Activated T-helper 9 cell treated with anti-CD3 and anti-CD28 coated beads, Interleukin-2, amount 50 U/mL, for 16 hours (primary cell): ENCODE measurements at places on chromosomes 5 and 9.
A peak's percentile ranks its signal among the peaks of the same experiment; 100 is the strongest.

DNA sequence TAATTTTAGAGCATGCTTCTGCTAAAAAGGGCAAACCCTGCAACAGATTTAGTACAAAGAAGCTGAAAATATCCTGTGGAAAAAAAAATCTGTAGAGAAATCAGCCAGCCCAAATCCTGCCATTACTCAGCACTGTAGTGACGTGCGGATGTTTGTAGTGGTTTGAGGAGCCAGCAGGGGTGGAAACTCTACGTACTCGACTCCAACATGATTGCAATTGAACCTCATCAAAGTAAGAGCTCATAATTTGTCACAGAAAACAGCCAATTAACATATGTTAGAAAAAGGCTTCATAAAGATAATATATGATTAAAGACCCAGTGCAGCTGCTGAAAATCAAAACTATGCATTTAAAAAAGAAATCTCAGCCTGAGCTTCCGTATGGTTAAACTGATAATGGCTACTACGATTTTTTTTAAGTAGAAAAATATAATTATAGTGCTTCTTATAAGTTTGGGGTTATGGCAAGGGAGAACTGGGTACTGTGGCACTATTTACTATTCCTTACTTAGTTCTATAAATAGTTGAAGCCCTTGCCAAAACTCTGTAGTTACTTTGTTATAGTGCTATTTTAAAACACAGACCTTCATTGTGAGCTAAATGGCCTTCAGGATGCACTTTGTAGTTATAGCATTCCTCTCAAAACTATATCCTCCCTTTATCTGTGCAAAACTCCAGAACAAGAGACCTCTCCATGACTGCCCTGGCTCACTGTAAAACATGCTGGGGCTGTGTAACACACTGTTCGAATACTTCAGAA is 49.4 kb downstream of the MEF2C start:
- DNase-seq: no peak

DNA sequence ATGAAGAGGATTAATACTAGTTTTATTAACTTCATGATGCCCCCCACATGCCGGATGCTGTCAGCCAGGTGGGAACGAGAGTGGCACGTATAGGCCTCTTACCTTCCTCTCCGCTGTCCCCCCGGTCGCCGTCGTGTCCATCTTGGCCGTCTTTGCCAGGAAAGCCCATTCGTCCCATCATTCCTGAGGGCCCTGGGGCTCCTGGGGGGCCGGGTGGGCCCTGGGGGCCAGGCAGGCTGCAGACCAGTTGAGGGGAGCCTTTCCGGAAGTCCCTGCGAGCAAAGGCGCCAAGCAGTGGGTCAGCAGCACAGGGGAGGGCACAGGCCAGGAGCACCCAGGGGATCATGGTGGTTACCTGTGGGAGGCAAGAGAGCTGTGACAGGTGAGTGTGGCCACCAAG is 15.8 kb downstream of the C1QTNF2 start:
- no peak for DNase-seq

DNA sequence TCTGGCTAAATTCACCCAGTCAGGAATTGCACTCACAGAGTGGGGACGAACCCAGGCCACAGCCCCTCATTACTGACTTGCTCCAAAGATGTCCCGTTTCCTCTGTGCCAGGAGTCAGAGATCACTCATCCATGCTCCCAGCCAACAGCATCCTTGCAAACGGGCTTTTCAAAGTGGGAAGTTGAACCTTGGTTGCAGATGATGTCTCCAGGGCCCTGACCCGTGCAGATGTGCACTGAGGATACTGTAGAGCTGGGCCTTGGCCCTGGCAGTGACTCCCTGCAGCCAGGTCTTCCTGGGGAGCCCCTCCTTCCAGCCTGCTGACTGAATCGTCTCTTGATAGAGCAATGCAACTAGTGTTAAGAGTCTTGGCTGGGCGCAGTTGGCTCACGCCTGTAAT is 22.3 kb downstream of the TCF7 start:
- no peak for DNase-seq

GRCh38 chr5:151101746-151102145 is 20.9 kb upstream of the TNIP1 start:
- no peak for DNase-seq

GRCh38 chr9:97830884-97831829 is 21.9 kb upstream of the FOXE1 start:
- DNase-seq: no peak

- DNase-seq: no peak
These were observed 70.7 kb downstream of the ENTREP1 start for GRCh38 chr9:69395718-69396117.

DNA sequence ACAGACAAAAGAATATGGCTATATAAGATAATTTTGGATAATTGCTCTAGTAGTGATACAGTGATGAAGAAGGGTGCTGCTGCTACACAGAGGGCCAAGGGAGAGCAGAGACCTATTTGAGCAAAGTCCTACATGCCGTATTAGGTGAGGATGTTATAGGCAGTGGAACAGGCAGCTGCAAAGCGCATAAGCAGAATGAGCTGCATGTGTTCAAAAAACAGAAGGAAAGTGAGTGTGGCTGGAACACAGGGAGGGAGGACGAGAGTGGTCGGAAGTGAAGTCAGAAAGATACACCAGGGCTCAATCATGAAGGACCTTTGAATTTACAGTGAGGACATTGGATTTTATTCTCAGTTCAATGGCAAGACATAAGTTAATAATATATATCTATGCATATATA is 35.4 kb downstream of the ITGA2 start:
- DNase-seq: no peak

DNA sequence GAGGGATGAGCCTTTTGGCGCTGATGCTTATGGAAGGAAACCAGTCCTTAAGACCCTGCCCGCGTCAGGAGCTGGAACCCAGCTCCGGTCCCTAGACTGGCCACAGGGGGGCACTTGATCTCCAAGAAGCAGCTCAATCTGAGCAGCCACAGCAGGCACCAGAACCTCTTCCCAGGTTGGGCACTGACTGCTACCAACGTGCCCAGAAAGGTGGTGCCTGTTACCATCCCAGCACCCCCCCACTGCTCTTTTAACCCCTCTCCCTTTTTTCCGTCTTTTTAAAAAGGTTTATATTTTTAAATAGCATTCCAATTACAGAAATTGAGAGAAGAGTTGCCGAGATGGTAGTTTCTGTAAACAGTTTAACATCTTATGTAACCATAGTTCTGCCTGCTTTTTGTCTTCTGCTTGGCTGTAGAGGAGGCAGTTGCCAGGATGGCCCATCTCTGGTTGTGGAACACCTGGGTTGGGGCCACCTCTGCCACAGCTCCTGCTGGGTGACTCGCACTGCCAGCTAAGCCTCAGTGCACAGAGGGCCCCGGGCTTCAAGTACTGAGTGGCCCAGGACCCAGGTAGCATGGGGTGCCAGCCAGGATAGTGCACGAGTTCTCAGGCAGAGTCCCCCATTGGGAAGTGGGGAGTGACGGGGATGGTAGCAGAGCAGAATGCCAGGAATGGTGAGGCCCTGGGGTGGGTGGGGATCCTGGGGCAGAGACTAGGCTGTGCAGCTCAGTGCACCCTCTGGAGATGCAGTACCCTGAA is 62.8 kb downstream of the PFDN1 start:
- DNase-seq: peak; percentile 33

DNA sequence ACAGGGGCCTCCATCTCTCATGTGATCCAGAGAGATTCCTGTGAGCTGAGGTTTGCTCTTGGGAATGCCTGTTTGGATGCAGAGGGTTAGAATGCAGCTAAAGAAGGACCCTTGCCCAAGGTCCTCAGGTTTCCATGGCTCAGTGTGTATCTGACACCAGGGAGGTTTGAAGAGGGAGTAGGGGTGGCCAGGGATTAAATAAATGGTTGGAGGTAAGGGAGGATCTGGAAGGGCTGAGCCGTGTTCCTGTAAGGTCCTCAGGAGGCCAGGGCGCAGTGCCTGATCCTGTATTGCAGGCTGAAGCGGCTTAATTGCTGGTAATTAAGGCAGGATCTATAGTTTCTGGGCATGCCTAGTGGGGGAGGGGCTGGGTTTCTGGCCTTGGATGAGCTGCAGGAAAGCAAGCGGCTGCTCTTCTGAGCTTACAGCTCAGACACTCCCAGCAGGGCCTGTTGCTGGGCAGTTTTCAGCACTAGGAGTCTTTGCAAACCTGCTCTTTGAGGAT is 41.5 kb upstream of the MAP1B start:
- no peak for DNase-seq

DNA sequence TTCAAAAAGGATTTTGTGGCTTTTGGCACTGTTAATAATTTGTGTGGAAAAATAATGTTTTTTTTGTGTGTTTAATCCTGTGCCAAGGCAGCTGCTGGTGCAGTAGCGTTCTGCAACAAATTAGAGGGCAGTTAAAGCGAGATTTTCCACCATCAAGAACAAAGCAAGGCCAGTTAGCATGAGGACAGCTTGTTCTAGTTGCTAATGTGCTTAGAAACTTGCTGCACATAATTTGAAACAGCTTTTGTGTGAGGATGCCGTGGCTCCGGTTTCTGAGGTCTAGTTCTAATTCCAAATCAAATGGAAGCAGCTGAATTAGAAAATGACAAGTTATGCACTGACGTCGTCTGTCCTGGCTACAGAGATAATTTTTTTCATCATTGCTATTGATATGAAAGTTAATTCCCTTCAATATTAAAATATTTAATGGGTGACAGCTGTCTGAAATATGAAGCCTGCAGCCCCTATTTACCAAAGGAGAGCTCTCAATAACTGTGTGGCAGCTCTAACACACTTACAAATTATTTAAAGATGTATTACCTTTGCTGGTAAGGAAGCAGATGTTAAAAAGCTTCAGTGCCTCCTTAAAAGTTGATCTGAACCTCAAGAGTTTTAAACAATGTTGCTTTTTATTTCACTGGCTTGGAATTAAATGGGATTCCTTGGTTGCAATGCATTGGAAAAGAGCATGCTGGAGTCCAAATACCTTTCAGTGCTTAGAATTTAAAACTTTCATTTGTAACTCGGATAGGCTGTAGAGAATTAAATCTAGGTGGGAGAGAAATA is 128.6 kb downstream of the SPATA31D1 start:
- no peak for DNase-seq

DNA sequence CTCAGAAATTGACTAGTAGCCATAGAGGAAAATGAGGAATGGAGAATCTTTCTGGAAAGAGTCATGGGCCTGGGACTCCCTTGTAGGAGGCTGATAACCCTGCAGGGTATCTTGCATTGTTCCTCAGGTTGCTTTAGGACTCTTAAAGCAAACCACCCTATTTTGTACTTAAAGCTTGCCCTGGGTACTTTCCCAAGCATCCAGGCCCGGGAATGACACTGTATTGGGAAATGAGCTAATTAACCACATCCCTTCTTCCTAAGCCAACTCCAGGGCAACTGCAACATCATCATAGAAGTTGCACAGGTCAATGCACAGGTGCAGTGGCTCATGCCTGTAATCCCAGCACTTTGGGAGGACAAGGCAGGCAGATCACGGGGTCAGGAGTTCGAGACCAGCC is 55.9 kb downstream of the UGCG start:
- DNase-seq: no peak

DNA sequence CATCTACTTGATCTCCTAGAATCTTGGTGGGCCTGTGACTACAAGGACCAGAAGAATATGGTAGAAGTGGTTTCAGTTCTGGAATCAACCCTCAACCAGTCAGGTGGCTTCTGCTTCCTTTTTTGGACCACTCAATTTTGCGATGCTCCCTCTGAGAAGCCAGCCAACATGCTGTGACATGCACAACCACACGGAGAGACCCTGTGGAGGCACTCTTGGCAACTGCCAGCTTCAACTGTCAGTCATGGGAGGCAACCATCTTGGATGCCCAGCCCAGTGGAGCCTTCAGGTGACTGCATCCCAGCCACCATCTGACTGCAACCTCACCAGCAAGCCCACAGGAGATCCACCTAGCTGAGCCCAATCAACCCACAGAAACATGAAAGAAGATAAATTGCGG is 137.3 kb downstream of the FAM114A2 start:
- no peak for DNase-seq

DNA sequence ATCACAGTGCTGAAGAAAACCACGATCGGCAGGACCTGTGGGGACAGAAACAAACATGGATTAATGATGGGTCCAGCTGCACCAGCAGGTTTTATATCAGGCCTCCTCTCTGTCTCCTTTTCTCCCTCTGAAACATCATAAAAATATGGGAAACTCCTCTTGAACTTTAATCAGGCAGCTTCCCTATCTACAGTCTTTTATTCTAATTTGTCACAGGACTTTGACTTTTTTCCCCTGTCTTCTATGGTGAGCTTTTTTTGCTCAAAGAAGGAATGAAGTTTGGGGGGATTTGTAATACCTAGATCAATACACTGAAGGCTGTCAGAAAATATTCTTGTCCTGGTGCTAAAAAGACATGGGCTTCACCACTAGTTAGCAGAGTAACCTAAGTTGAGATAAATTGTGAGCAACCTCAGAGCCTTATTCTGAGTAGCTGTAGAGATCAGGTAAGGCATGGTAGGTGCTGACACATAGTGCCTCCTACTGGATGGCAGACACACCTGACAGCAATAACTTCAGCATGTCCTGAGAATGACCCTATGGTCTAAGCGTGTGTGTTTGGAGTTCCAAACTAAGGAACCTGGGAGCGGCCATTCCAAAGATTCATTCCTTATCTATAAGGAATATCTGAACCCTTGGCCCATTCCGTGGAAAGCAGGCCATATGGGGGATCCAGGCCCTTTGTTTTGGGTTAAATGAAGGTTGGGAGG is 46.2 kb downstream of the SLC28A3 start:
- no peak for DNase-seq

GRCh38 chr9:136865768-136866103 is 372 bp downstream of the EDF1 start:
- DNase-seq: no peak

GRCh38 chr5:78328585-78329173 is 31.7 kb upstream of the SCAMP1 start:
- no peak for DNase-seq

DNA sequence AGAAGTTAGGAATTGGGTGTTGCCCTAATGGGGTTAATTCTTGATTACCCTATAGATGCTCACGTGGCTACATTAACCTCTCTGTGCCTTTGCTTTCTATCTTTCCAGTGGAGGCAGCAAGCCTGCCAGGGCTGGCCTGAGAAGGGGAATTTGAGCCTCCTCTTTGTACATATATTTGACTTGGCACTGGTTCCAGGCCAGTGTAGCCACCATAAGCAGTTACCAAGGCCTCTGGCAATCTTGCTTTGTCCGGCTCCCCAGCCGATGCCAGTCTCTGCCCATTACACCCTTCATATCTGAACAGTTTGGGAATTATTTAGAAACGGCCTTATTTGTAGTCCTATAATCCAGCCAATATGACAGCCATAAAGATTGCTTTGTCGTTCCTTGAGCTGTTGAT is 58.6 kb upstream of the PPARGC1B start:
- DNase-seq: no peak

- DNase-seq: no peak
These were observed 4.6 kb upstream of the SMIM32 start for GRCh38 chr5:136197462-136198142.

GRCh38 chr5:45411971-45412612 is 284.1 kb downstream of the HCN1 start:
- no peak for DNase-seq
